ENCODE measurements at places on chromosomes 2 and 18.

DNA sequence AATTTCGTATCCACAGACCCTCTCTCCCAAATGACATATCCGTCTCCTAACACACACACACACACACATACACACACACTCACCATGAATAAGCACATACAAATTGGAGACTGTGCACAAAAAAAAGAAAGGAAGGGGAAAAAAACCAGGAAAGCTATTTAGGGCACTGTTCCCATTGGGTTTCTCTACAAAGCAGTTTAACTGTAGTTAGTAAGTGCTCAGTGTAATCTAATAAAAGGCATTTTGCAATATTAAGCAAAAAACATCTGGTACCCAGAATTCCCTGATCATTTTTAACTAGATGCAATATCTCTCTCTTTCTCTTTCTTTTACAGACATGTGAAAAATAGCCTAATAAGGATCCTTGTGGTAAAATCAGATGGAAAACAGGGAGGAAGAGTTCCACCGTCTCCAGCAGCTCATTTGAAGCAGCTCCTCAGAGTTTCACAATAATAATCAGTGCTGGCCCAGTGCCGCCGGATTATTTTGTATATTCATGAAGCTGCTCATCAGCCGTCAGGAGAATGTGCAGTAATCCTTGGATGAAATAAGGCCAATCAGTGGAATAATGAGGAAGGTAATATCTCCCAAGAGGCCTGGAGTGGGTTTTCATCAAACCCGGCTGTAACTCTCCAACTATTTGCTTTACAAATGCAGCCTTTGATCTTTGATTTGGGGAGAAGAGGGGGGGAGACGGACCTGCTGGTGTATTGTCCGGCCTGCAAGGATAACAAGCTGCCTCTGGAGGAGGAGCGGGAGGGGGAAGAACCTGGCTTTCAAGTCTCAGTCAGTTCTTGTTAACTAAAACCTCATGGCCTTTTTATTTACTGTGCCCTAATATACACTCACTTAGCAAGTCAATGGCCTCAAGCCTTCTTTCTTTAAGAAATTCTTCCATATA, 227.6 kb upstream of the SMIM21 start:
- DNase-seq = peak; percentile 4

GRCh38 chr2:171452773-171453172, 18.7 kb downstream of the DCAF17 start:
- DNase-seq = no peak

GRCh38 chr18:24989760-24990593, 362.0 kb downstream of the ZNF521 start:
- no peak for DNase-seq

- no peak for DNase-seq
These were observed 36.5 kb downstream of the PSMD14 start for GRCh38 chr2:161344692-161345091.

GRCh38 chr2:207046724-207047123, 107.4 kb downstream of the CPO start:
- DNase-seq = peak; percentile 70

DNA sequence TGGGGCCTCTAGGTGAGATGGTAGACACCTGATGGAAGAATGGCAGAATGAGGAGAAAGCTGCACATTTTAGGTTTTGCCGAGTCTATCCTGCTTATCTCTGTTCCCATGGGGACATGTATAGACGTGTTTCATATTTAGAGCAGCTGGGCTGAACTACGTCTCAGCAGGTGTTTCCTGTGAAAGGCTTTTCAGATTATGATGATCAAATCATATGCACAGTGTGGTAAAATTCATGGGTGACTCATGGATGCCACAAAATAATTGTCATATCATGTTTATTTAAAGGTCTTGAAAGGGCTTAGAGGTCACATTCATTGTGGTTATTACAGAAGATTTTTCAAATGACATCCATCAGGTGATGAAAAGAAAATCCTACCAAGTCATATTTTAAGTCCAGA, 90.5 kb downstream of the ICOS start:
- DNase-seq = no peak

GRCh38 chr2:202023198-202023903, 10.3 kb upstream of the FZD7 start:
- no peak for DNase-seq

DNA sequence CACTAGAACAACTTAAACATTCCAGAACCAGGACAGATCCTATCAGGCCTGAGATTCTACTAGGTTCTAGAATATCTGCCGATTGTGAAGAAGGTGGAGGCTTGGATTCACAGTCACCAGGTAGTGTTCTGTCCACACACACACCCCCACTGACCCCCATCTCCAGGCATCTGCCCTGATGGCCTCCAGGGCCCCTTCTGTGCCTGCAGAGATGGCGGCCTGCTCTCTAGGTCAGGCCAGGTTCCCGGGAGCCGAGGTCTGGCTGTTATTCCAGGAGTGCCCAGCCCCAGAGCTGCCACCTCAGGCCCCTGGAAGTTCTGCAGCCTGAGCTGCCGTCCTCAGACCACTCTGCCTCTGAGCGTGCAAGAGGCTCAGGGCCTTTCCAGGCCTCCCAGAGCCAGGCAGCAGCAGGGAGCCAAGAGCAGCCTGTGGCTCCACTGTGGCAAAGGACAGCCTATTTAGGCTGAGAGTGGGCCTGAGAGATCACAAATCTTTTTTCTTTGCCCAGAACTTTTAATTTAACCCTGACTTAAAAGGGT, 96.2 kb upstream of the ASAP2 start:
- no peak for DNase-seq

- no peak for DNase-seq
These were observed 123.8 kb upstream of the ID2 start for GRCh38 chr2:8558096-8558495.

GRCh38 chr2:156511803-156512202, 75.6 kb downstream of the GPD2 start:
- no peak for DNase-seq

GRCh38 chr2:30266051-30266621, 34.8 kb downstream of the LBH start:
- DNase-seq = peak; percentile 50

- DNase-seq = no peak
These were observed 201.2 kb downstream of the CDCA7 start for GRCh38 chr2:173555833-173556232.

GRCh38 chr2:80706951-80707350, 402.4 kb upstream of the LRRTM1 start:
- no peak for DNase-seq

- DNase-seq = no peak
These were observed 25.9 kb upstream of the FAHD2A start for GRCh38 chr2:95376311-95377215.

DNA sequence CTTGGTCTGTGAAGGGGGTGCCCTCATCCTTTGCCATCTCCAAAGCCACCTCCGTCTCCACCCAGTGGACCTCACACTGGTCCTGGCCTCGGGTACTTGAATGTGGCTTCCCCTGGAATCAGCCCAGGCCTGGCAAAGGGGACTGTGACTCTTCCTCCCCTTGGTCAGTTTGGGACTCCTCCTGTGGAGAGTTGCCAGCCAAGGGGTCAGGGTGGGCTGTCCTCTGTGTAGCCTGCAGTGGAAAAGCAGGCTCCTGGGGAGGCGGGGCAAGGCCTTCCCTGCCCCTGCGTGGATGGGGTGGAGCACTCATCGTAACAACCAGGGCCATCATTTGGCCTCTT, 59.8 kb downstream of the INHBB start:
- no peak for DNase-seq

GRCh38 chr2:159879051-159879604, 81.1 kb upstream of the CD302 start:
- peak; percentile 73 for DNase-seq

DNA sequence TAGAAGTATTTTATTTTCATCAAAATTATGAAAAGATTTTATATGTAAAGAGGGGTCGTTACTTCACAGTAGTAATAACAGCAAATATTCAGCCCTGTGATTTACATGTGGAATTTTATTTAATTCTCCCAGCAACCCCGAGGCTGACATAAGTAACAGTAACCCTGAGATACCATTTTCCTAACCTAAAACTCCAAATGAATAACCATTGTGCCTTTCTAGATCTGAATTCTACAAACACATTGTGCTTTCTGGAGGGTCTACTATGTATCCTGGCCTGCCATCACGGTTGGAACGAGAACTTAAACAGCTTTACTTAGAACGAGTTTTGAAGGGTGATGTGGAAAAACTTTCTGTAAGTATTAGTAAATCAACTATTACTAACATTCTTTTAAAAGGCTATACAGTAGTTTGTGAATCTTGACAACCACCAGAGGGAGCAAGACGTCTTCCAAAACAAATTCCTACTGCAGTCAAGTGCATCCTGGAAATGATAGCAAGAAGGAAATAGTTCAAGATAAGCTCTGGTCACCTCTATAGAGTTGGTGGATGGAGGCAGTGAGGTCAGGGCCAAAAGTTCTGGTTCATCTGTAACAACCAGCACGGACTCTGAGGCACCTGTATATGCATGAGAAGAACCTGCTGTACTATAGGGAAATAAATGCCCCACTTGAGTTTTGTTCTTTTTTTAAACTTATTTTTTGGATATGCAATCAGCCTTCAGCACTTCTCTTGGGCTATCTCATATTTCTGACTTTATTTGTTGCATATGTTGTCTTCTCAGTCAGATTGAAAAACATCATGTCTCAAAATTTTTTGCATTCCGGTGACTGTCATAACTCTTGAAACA, 37.4 kb downstream of the ACTR2 start:
- peak; percentile 82 for DNase-seq

DNA sequence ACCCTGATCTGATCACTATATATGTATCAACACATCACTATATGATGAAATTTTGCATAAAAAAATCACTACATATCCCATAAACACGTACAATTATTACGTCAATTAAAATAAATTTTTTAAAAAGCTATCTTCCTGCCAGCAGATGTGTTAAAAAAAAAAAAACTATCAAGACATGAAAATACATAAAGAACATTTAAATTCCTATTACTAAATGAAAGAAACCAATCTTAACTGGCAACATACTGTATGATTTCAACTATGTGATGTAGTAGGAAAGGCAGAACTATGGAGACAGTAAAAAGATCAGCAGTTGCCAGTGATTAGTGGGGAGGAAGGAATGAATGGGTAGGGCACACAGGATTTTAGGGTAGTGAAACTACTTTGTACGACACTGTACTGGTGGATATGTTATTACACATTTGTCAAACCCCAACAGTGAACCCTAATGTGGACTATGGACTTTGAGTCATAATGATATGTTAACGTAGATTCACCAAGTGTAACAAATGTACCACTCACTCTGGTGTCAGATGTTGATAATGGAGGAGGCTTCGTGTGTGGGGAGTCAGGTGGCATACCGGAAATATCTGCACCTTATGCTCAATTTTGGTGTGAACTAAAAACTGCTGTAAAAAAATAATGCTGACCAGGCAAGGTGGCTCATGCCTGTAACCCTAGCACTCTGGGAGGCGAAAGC, 27.4 kb downstream of the USP34 start:
- DNase-seq = no peak

DNA sequence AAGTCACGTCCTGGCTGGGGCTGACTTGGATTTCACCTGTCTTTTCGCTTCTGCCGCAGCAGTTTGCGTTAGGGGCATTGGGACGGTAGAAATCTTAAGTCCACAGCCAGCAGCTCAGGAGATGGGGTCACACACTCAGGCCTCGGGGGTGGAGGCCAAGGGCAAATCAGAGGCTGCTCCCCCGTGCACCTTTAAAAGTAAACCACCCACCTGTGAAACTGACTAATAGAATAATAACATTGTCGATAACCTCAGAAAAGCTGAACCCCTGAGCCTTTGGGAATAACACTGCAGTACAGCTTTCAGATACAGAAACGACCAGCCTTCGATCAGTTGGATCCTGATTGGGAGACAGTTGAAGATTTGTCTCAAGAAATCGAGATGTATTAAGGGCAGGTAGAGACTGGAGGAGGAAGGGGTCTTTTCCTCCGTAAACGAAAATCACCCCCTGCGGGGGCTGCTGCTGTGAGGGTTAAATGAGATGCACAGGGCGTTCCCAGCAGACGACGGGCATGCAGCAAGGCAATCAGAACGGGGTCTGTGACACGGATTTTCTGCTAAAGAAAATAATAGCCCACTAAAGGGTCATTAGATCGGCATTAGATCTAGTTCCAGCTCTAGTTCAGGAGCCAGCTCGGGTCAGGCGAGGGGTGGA, 16.4 kb upstream of the NFATC1 start:
- DNase-seq = no peak

DNA sequence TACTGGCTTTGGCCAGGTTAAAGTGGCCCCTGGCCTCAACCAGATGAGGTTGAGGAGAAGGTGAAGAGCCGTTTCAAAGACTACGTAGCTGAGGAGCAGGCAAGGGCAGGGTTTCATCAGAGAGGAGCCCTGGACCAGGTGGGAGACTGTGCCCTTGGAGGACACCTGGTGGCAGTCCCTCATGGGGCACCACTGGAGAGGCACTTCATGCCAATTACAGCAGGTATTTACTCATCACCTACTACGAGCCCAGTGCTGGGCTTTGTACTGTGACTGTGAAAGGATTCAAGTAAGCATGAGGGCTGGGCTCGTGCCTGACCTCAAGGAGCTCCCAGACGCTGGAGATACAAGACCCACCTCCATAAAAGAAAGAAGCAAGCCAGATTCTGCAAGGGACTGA, 37.6 kb downstream of the SMAD7 start:
- no peak for DNase-seq

DNA sequence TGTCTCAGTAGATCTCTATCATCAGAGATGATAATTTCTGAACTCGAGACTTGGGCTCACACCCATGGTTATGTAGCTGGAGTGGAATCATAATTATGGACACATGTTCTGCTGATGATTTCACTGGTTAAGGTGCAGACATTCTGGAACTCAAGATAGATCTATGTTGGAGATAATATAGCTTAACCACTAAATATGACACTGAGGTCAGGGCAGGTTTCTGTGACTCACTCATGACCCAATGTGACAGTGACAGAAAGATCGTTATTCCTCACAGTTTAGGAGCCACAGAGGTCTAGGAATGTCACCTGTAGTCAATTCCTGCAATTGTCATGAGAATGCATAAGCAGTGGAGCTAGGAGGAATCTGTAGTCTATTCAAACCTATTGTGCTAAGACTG, 828.6 kb downstream of the TRIB2 start:
- DNase-seq = no peak

DNA sequence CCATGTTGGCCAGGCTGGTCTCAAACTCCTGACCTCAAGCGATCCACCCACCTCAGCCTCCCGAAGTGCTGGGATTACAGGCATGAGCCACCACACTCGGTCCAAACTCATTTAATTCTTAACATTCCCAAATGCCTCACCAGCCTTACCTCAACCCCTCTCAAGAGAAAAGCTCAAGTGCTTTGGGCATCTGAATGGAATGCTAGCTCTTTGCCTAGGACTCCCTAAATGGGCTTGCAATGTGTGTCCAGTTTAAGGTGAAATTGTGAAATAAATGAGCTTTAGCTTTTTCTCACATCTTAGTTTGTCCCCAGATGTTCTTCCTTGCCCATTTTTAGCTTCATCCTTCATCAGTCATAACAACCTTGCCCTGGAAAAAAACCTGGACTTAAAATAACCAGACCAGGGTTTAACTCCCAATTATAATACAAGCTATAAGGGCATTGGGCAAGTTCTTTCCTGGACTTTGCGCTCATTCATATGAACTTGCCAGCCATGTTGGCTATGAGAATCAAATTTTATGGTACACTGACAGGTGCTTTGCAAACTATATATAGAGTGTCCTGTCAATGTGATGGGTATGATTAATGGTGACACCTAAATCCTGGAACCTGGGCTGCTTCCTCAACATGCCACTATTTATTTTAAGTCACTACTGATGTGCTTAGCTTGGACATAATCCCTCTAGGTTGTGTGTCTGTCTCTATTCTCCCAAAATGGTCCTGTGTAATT, 95.1 kb upstream of the SERPINE2 start:
- peak; percentile 48 for DNase-seq

- DNase-seq = no peak
These were observed 102.2 kb upstream of the TGFA start for GRCh38 chr2:70655786-70656185.
